ENCODE measurements at places on chromosomes 2 and 18.

GRCh38 chr18:7116792-7117389, 706 bp downstream of the LAMA1 start:
- DNase-seq, result no peak

- DNase-seq, result no peak
These were observed 615.0 kb upstream of the DDX18 start for GRCh38 chr2:117199511-117199910.

DNA sequence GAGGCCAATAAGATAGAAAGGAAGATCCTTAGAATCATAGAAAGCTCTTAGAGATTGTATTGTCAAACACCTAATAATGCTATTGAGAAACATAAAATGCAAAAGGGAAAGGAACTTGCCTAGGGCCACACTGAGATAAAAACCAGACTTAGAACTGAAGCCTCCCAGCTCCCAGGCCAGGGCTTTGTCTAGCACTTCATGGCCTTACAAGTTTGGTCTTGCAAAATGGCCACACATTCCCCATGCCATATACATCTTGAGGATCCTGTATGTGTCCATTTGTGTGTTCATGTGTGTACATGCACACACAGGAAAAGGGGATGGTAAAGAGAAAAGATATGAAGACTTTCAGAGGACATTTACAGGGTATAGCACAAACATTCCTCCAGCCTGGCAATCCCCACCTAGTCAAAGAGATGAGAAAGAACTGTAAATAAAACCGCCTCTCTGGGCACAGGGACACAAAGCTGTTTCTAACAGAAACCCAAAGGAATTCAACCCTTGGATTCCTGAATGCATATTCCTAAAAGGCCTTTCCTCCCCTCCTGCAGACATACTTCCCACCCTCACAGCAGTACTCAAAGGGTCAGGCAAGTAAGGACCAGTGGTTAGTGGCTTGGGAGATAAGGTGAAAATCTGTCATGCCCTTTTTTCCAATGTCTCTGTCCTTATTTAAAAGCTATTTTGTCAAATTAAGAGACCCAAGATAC, 99.7 kb upstream of the KLHL29 start:
- DNase-seq, result no peak

GRCh38 chr2:121570667-121571055, 40.0 kb downstream of the RNU4ATAC start:
- no peak for DNase-seq

- no peak for DNase-seq
These were observed 242.9 kb downstream of the KCNJ3 start for GRCh38 chr2:154941379-154941778.

GRCh38 chr2:201188449-201188848, 5.5 kb downstream of the CASP10 start:
- no peak for DNase-seq

GRCh38 chr2:234816491-234816890, 135.3 kb upstream of the SH3BP4 start:
- no peak for DNase-seq

DNA sequence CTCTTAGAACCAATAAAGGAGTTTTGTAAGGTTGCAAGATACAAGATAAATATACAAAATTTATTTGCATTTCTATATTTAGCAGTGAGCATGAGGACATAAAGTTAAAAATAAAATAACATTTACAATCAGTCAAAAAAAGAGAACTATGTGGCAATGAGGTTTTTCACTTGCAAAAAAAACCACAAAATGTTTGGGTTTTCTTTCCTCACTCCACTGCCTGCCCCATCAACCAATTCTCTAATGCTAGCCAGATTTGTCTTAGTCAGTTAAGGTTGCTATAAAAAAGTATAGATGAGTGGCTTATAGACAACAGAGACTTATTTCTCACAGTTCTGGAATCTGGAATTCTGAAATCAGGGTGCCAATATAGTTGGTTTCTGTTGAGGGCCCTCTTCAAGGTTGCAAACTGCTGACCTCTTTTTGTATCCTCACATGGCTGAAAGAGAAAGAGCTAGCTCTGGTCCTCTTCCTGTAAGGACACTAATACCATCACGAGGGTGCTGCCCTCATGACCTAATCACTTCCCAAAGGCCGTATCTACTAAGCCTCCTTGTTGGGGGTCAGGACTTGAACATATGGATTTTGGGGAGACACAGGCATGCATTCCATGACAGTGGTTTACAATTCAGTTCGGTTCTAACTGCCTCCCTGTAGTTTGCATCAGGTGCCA, 566.2 kb downstream of the GALR1 start:
- no peak for DNase-seq

DNA sequence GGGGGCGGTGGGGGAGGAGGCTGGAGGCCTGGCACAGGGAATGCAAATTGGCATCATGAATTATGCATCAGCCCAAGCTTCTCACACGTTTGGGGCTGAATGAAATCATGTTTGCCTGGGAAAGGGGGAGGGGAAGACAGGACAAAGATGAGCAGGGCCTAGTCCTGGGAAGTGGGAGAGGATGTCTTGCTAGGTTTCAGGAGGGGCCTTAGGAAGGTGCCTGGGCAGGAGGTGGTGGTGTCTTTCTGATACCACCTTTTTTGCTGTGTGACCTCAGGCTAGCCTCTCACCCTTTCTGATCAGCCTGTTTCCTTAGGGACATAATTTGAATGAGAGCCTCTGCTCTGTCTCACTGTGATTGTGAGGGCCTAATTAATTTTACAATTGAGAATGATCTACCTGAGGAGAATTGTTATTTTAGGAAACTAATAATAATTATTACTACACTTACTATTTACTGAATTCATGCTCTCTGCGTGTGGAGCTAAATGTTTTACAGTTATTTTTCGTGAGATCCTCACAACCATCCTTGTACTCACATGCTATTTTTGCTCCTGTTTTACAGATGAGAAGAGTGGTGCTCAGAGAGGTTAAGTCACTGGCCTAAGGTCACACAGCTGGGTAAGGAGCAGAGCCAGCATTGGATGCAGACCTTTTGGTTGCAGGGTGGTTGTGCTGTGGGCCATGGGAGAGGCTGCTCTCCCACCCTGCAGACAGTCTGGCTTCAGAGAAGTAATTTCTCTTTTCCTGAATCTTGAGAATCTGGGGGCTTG, 39.6 kb downstream of the INHBB start:
- DNase-seq, result no peak

- no peak for DNase-seq
These were observed 141.7 kb upstream of the CAB39 start for GRCh38 chr2:230570987-230571386.

DNA sequence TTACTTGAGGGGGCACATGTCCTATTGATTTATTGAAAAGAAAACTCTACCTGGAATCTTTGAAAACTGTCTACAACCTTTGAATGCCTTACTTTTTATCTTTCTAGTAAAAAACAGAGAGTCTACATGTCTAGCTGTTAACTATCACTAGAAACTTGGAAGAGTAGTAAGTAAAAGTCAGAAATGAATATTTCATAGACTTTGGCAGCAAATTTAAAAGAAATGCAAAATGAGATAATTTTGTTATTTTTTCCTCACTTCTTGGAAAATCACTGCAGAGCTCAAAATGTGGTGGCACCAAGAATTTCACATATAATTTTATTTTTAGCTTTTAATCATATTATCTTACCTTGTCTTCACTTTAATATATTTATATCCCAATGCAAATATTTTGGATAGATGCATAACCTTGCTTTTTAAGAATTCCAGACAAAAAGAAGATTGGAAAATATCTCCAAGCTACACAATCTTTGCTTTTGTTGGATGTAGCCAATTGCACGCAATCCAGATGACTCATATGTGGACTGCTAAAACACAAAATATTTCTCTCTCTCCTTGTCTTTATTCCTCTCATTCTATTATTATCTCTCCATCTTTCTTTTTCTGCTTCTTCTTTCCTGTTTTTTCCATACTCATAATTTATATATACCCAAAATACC, 92.2 kb upstream of the DSEL start:
- peak; percentile 39 for DNase-seq

GRCh38 chr2:180980943-180981911, 822 bp downstream of the UBE2E3 start:
- DNase-seq, result peak; percentile 8

- no peak for DNase-seq
These were observed 439.2 kb upstream of the REG3G start for GRCh38 chr2:78586316-78586715.

DNA sequence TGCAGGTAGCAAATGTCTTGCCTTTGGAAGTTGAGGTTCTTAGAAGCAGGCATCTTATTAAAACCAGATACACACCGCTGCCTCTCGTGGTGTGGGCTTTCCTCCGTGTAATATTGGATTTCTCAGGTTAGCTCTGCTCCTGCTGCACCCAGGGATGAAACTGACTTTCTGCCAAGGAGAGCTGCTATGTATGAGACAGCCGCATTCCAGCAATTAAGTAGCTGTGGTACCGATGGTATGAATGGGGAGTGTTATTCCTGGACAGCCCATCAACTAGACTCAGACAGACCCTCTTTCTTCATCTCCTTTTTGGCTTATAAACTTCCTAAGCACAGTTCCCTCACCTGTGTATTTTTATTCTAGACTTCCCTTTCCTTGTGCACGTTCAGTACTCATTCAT, 6.8 kb upstream of the EHD3 start:
- no peak for DNase-seq

- no peak for DNase-seq
These were observed 25.8 kb downstream of the SPEG start for GRCh38 chr2:219460424-219460926.

DNA sequence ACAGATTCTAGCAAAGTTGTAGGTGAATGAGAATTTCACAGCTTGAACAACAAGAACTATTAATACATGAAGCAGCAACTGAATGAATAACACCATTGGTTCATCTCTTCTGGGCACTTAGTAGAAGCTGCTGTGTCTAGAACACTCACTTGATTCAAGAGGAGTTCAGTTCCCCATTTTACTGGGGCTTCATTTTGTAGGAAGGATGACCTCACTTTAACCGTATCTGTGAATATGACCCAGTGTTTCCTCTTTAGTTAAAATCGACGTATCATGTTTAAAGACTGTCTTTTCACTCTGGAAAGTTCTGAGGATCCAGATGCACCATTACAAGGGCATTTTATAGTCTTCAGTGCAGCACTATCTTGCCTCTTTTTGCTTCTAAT, 47.8 kb downstream of the LRRTM1 start:
- DNase-seq, result no peak

DNA sequence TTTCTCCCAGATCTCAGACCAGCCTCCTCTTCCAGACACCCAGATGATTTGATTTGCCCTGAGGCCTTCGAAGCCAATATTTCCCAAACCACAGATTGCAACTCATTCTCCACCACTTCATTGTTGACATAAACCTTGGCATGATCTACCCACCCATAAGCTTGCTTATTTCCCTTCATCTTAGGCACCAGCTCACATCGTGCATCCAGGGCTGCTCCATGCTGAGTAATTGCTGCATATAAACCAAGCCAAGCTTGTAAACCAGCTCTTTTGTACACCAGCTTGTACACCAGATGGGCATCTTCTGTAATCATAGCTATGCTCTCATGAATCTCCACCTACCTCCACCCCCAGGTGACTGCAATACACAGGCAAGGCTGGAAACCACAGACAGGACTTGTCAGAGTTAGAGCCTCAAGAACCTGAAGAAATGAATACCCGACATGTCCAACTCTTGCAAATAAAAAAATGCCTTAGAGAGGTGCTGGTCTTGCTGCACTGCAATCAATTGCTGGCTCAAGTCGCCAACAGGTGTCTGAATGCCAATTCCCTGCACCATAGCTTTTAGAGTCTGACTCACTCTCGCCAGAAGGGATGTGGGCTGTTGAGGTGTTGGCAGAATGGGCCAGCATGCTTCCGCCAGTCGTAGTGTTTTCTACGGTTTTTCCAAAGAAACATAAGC, 31.5 kb downstream of the TRABD2A start:
- peak; percentile 60 for DNase-seq

GRCh38 chr2:134199123-134199522, 54.7 kb upstream of the MGAT5 start:
- no peak for DNase-seq

DNA sequence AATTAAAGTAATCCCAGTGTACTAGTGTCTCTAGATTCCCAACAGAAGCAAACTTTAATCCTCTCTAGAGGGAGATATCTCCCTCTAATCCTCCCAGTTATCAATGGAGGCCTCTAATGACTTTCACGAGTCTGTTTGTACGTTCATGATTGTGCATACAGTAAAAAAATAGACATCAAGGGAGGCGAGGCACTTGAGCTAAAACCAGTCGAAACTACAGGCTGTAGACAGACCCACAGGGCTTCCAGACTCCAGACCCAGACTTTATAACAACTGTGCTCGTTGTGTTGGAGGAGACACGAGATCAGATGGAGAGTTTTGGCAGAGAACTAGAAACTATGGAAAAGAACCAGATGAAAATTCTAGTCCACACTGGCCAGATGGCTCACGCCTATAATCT, 7.0 kb downstream of the DGKD start:
- no peak for DNase-seq
